ENCODE measurements at places on chromosomes 3 and 15.

GRCh38 chr3:29281094-29281343 lies 148 bp downstream of the RBMS3 start:
- peak overlapping the region; percentile 99 for H3K27ac ChIP-seq
- H3K36me3 ChIP-seq: no peaks in the 10 kb centered on the region
- no peaks in the 10 kb centered on the region for H3K27me3 ChIP-seq
- peaks cover 2% of the 10 kb centered on the region for H3K4me1 ChIP-seq
- peak overlapping the region; percentile 61 for H3K4me3 ChIP-seq
- DNase-seq: peak; percentile 81

DNA sequence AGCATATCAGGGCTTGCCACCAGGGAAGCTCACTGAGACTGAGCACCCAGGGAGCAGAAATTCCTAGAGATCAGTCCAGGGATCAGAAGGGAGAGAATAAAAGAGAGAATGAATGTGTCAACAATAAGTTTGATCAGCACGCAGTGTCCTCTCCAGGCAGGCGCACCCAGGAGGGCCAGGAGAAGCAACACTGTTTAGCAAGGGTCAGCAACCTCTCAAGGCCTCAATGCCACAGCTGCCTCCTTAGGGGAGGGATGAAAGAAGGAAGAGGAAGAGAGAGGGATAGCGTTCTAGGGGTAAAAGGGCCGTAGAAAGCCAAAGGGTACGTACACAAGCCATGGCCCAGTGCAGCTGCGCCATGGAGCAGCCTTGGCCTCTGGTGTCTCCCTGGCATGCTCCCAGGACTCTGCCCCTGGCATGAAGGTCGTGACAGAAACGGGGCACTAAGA lies 399.8 kb downstream of the SHQ1 start:
- H3K36me3 ChIP-seq: no peaks in the 10 kb centered on the region
- H3K27ac ChIP-seq: no peak overlapping the region
- peaks cover 10% of the 10 kb centered on the region for H3K4me1 ChIP-seq
- no peak for DNase-seq
- no peak overlapping the region for H3K4me3 ChIP-seq

- peaks cover 9% of the 10 kb centered on the region for H3K4me1 ChIP-seq
- H3K4me3 ChIP-seq: no peak overlapping the region
- H3K27me3 ChIP-seq: peaks cover 4% of the 10 kb centered on the region
- H3K36me3 ChIP-seq: no peaks in the 10 kb centered on the region
- no peak for DNase-seq
Observed at GRCh38 chr15:57344282-57344681, 32.0 kb upstream of the CGNL1 start.

- H3K27me3 ChIP-seq: no peaks in the 10 kb centered on the region
- no peak overlapping the region for H3K4me3 ChIP-seq
- peak; percentile 33 for DNase-seq
- H3K4me1 ChIP-seq: no peaks in the 10 kb centered on the region
Observed at GRCh38 chr3:185630182-185630622, 44.1 kb downstream of the SENP2 start.

DNA sequence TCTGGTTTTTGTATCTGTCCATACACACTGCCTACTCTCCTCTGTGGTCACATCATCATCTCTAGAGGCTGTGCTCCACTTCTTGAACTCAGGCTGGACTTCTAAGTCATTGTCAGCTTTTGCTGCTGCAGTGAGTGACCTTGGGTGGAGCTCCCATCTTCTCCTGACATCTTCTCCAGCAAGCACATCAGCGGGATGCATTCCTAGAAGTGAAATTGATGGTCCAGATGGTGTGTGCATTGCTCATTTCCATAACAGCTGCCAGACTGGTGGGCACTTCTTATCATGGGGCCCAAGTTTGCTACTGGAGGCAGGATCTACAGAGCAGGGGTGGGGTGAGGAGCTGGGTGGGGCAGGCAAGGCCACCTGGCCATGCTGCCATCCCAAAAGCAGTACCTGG lies 109.9 kb downstream of the DNAJB8 start:
- H3K36me3 ChIP-seq: no peaks in the 10 kb centered on the region
- no peak for DNase-seq
- no peak overlapping the region for H3K27ac ChIP-seq

DNA sequence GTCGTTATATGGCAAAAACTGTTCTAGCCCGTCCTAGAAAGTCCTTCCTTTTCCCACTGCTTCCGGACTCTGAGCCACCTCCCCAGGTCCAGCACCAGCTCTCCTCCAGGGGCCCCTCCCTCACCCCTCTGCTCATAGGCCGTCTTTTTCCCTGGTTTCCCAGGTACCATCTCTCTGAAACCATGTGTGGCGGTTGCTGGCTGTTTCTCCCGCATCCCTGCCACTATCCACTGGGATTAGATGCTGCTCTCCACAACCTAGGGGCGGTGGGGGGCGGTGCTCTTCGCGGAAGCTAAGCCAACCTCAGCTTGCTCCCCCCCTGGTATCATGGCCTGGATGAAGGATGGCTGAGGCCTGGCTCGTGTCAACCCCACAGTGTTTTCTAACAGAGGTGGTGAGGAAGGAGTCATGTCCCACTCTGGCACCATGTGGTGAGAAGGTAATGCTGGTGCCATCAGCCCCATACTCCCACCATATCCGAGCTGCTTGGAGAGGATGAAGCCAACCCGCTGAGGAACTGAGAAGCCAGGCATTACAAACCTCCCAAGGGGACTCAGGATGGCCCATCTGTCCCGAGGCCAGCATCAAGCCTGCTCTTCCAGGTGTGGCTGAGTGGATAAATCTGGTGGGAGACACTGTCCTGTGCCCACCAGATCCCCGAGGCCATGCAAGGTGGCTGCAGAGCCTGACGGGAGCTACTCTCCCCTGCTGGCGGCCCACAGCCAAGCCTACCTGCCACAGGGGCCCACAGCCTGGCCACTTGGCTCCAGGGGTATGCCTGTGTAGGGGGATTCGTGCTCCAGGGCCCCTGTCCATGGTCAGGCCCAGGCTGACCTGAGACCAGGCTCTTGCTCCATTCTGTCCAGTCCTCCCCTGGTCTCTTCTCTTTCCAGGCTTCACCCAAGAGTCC lies 27.9 kb upstream of the SLC41A3 start:
- DNase-seq: no peak
- no peaks in the 10 kb centered on the region for H3K36me3 ChIP-seq
- H3K4me1 ChIP-seq: no peaks in the 10 kb centered on the region
- H3K4me3 ChIP-seq: no peak overlapping the region

DNA sequence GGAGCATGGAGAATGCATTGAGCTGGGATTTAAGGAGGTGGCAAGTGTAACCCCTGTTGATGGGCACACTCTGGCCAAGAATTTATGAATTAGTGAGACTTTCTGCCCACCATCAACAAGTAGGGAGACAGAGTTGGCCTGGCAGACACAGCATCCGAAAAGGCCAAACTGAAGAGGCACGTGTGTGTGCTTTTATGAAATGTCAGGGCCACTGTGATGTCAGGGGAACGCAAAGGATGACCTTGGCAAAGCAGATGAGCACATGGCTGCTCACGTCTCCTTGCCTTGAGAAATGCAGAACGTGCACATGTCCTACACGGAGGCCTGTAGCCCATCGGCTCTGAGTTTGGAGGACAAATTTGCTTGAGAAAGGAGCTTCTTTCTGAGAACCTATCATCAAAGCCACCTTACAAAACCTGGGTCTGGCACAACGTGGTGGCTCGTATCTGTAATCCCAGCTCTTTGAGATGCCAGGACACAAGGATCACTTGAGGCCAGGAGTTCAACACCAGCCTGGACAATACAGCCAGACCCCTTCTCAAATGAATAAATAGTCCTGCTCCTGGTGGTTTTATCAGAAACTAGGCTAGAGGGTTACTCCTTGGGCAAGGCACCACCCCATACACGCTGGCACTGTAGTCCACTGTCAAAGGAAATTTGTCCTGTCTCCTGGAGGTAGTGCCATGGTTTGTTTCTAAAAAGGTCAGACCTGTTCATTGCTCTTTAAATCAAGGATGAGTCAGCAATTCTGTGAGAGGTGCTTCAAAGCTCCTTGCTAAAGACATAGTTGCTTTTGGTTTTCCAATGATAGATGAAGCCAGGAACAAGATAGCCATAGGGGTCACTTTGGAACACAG lies 941 bp upstream of the SH3BP5 start:
- peaks cover 14% of the 10 kb centered on the region for H3K36me3 ChIP-seq
- no peak for DNase-seq
- no peaks in the 10 kb centered on the region for H3K27me3 ChIP-seq
- no peak overlapping the region for H3K4me3 ChIP-seq
- no peak overlapping the region for H3K27ac ChIP-seq

- H3K4me1 ChIP-seq: no peaks in the 10 kb centered on the region
- peak overlapping the region; percentile 56 for H3K27ac ChIP-seq
- no peak overlapping the region for H3K4me3 ChIP-seq
- no peaks in the 10 kb centered on the region for H3K27me3 ChIP-seq
- H3K36me3 ChIP-seq: no peaks in the 10 kb centered on the region
- DNase-seq: peak; percentile 94
Observed at GRCh38 chr3:189132231-189132671, 39.5 kb upstream of the TPRG1 start.

DNA sequence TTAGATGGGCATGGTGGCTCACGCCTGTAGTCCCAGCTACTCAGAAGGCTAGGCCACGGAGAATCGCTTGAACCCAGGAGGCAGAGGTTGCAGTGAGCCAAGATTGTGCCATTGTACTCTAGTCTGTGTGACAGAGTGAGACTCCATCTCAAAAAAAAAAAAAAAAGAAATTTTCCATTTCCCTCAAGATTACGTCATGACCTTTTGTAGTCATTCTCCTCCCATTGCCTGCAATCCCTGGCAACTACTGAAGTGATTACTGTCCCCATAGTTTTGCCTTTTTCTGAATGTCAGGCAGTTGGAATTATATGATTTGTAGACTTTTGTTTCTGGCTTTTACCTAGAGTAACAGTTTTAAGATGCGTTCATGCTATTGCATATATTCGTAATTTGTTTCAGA lies 28.0 kb downstream of the WDR76 start:
- no peak overlapping the region for H3K4me3 ChIP-seq
- H3K27ac ChIP-seq: no peak overlapping the region
- H3K36me3 ChIP-seq: peaks cover 24% of the 10 kb centered on the region

GRCh38 chr3:195774917-195775316 lies 36.8 kb downstream of the MUC4 start:
- no peak overlapping the region for H3K27ac ChIP-seq
- no peak for DNase-seq
- no peaks in the 10 kb centered on the region for H3K36me3 ChIP-seq
- no peak overlapping the region for H3K4me3 ChIP-seq

- H3K4me1 ChIP-seq: peaks cover 37% of the 10 kb centered on the region
- H3K4me3 ChIP-seq: no peak overlapping the region
Observed at GRCh38 chr3:58021072-58021959, 13.1 kb downstream of the FLNB start.

DNA sequence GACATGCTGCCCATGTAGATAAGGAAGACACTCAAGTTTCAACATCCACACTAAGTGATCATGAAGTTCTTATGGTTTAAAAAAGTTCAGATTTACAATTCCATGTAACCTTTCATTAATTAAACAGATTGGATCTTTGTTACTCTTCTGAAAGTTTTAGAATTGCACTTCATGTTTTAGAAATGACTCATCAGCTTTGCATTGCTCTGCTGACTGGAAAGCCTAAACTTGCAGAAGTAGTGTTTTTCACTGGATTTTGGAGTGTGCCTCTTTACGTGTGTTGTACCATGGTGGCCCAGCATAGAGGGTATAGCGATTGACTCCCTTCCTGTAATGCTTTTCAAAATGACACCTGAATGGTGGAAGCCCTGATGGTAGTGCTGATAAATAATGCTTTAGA lies 157.9 kb downstream of the BBX start:
- DNase-seq: peak; percentile 47
- no peaks in the 10 kb centered on the region for H3K36me3 ChIP-seq
- no peak overlapping the region for H3K27ac ChIP-seq
- peaks cover 2% of the 10 kb centered on the region for H3K4me1 ChIP-seq
- no peaks in the 10 kb centered on the region for H3K27me3 ChIP-seq

- H3K4me1 ChIP-seq: no peaks in the 10 kb centered on the region
- no peak overlapping the region for H3K27ac ChIP-seq
- DNase-seq: peak; percentile 17
- no peaks in the 10 kb centered on the region for H3K27me3 ChIP-seq
- H3K4me3 ChIP-seq: no peak overlapping the region
Observed at GRCh38 chr3:76025561-76025960, 240.2 kb upstream of the ZNF717 start.

GRCh38 chr3:125202197-125202596 lies 10.4 kb downstream of the SLC12A8 start:
- H3K27me3 ChIP-seq: no peaks in the 10 kb centered on the region
- no peaks in the 10 kb centered on the region for H3K4me1 ChIP-seq
- no peaks in the 10 kb centered on the region for H3K36me3 ChIP-seq
- H3K4me3 ChIP-seq: no peak overlapping the region
- no peak for DNase-seq
- H3K27ac ChIP-seq: no peak overlapping the region

GRCh38 chr3:49733551-49733950 lies 9.8 kb upstream of the GMPPB start:
- peaks cover 82% of the 10 kb centered on the region for H3K36me3 ChIP-seq
- H3K4me3 ChIP-seq: no peak overlapping the region
- H3K27me3 ChIP-seq: no peaks in the 10 kb centered on the region
- H3K4me1 ChIP-seq: no peaks in the 10 kb centered on the region
- DNase-seq: peak; percentile 41

GRCh38 chr3:183341545-183342288 lies 86.7 kb downstream of the MCF2L2 start:
- no peak overlapping the region for H3K27ac ChIP-seq
- no peak overlapping the region for H3K4me3 ChIP-seq
- no peak for DNase-seq
- H3K36me3 ChIP-seq: no peaks in the 10 kb centered on the region

- H3K4me3 ChIP-seq: no peak overlapping the region
- H3K4me1 ChIP-seq: no peaks in the 10 kb centered on the region
- DNase-seq: no peak
- no peaks in the 10 kb centered on the region for H3K36me3 ChIP-seq
Observed at GRCh38 chr15:70933411-70933810, 40.8 kb downstream of the LRRC49 start.

- H3K36me3 ChIP-seq: no peaks in the 10 kb centered on the region
- H3K27me3 ChIP-seq: no peaks in the 10 kb centered on the region
- no peak overlapping the region for H3K27ac ChIP-seq
- H3K4me1 ChIP-seq: no peaks in the 10 kb centered on the region
Observed at GRCh38 chr3:16026753-16027152, 147.7 kb upstream of the GALNT15 start.

DNA sequence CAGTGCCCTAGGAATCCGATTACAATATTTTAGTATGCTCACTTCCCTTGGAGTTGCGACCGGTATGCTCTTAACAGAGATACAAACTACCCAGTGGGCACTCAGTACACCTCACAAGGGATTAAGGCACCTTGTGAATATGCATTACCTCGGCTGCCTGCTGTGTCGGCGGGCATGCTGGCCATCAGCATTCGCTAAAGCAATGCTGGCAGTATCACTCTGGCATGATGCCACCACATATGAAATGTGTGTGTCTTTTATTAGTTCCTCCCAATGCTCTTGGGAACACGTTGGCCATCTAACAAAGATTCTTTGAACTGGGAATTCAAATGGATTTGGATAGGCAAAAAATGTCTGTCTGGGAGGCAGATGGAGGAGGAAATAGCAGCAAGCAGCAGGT lies 67.4 kb upstream of the FOXB1 start:
- H3K36me3 ChIP-seq: no peaks in the 10 kb centered on the region
- H3K4me1 ChIP-seq: no peaks in the 10 kb centered on the region
- H3K4me3 ChIP-seq: no peak overlapping the region
- peaks cover 70% of the 10 kb centered on the region for H3K27me3 ChIP-seq

All from mesenchymal stem cell (in vitro differentiated cells and primary cell).